ENCODE measurements at places on chromosomes 12 and 14.

GRCh38 chr12:44002607-44003006, 166.7 kb downstream of the TMEM117 start:
- DNase-seq: no peak

DNA sequence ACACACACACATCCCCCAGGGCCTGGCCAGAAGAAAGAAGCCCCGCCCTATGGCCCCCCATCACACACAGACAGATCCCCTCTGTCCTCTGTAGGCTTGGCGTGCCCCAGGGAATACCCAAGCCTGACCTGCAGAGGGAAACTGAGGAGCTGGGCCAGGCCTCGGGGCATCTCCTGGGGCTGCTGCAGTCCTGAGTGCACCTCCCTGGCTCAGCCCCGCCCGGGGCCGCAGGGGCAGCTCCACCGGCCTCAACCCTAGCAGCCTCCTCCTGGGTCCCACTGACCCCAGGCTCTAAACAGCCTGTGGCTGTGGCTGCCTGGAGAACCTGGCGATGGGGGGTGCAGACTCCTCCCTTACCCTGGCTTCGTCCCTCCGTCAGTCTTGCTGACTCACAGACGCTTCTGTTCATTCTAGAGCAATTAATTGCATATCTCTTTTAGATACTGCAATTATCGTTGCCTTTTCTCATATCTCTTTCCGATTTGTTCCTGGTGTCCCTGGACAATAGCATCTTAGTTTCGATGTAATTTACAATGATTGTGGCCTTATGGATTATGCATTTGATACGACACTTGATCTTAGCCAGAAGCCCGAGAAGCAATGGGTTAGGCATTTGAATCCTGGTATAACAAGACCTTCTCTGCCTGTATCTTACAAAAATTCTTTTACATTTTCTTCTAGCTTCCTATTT, 45.8 kb upstream of the EIF5 start:
- no peak for DNase-seq

GRCh38 chr12:21300632-21301031, 34.1 kb downstream of the SLCO1A2 start:
- DNase-seq: no peak

DNA sequence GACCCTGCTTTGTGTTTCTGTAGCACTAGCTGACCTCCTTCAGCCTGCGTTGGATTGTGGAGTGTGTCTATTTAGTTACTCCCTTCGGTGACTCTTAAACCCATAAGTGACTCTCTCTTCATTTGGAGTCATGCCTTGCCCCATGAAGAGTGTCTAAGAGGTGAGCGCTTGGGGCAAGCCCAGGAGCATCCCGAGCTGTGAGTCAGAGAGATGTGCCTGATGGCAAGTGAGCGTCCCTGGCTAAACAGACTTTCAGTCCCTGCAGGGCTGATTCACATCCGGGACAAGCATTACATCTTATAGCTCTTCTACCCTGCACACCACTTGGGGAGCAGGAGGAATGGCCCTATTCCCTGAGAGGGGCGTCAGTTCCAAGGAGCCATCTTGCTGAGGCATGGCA, 24.3 kb upstream of the ATF1 start:
- DNase-seq: no peak

DNA sequence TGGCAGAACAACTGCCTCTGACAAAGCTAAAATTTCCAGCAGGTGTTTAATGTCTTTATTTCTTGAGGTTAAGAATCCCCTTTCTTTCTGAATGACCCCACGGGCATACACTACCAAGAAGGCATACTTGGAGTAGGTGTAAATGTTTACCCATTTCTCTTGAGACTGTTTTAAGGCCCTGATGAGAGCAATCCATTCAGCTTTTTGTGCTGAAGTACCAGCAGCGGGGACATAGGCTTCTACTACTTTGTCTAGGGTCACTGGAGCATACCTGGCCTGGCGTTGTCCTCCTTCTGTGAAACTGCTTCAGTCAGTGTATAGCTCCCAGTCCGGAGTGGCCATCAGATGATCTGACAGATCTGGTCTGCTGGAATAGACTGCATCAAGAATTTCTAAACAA, 22.7 kb downstream of the ANG start:
- DNase-seq: no peak

- no peak for DNase-seq
Measured at GRCh38 chr14:74350211-74350927, 2.1 kb downstream of the VRTN start.

GRCh38 chr12:1815814-1816729, 4.3 kb upstream of the LRTM2 start:
- DNase-seq: no peak

- DNase-seq: no peak
Measured at GRCh38 chr14:68392393-68393141, 400.3 kb downstream of the ZFP36L1 start.

All from AG09309 (cell line).